Activated CD8-positive, alpha-beta memory T cell treated with anti-CD3 and anti-CD28 coated beads, Interleukin-2, amount 10 ng/mL, durations not matched to agents 7 days and 5 days (primary cell): ENCODE measurements at places on chromosomes 4 and X. TPM values are rescaled to one million over a fixed set of nuclear protein-coding genes. Genes with fewer than 3 reads are reported as not detected.

GRCh38 chr4:70691661-70692060 lies 3.3 kb downstream of the UTP3 start:
- H3K4me3 ChIP-seq, result no peak overlapping the region
- DNase-seq, result no peak
- peaks cover 30% of the 10 kb centered on the region for H3K4me1 ChIP-seq

The UGT2A3 gene
- total RNA-seq, result not detected

DNA sequence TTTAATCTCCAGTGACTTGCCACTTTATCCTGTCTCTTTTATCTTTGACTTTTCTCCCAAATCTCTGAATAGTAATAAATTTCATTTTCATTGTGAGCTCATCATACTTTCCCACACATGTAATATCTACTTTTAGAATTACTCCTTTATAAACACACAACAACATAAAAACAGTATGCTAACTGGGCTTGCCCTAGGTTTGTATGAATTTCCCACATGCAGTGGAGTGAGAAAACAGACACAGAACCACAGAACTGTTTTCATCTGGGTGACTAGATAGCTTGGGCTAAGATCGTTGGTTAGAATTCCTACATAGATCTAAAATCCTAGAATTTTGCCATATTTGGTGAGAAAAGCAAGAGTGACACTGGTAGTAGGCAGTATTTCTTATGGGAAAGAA lies 409.5 kb downstream of the SPRY1 start:
- H3K27me3 ChIP-seq, result peaks cover 5% of the 10 kb centered on the region
- H3K36me3 ChIP-seq, result no peaks in the 10 kb centered on the region
- H3K27ac ChIP-seq, result no peak overlapping the region
- H3K4me3 ChIP-seq, result no peak overlapping the region

GRCh38 chr4:1759818-1760223 lies 33.3 kb upstream of the FGFR3 start:
- no peaks in the 10 kb centered on the region for H3K36me3 ChIP-seq
- H3K4me1 ChIP-seq, result no peaks in the 10 kb centered on the region
- no peak overlapping the region for H3K27ac ChIP-seq
- H3K27me3 ChIP-seq, result peaks cover 10% of the 10 kb centered on the region
- DNase-seq, result no peak
- H3K4me3 ChIP-seq, result no peak overlapping the region

DNA sequence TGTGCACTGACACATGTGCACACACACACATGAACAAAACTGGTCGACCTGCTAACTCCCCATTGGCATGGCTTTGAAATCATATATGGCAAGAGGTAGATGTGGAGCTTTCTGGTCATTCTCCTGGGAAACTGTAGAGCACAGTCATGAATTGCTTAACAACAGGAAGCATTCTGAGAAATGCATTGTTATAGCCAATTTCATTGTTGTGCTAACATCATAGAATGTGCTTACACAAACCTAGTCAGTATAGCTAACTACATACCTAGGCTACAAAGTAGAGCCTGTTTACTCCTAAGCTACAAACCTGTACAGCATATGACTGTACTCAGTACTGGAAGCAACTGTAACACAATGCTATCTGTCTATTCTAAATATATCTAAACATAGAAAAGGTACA lies 134.2 kb upstream of the SH3RF1 start:
- H3K4me1 ChIP-seq, result peaks cover 4% of the 10 kb centered on the region
- H3K27ac ChIP-seq, result no peak overlapping the region
- peaks cover 16% of the 10 kb centered on the region for H3K36me3 ChIP-seq
- H3K27me3 ChIP-seq, result no peaks in the 10 kb centered on the region

DNA sequence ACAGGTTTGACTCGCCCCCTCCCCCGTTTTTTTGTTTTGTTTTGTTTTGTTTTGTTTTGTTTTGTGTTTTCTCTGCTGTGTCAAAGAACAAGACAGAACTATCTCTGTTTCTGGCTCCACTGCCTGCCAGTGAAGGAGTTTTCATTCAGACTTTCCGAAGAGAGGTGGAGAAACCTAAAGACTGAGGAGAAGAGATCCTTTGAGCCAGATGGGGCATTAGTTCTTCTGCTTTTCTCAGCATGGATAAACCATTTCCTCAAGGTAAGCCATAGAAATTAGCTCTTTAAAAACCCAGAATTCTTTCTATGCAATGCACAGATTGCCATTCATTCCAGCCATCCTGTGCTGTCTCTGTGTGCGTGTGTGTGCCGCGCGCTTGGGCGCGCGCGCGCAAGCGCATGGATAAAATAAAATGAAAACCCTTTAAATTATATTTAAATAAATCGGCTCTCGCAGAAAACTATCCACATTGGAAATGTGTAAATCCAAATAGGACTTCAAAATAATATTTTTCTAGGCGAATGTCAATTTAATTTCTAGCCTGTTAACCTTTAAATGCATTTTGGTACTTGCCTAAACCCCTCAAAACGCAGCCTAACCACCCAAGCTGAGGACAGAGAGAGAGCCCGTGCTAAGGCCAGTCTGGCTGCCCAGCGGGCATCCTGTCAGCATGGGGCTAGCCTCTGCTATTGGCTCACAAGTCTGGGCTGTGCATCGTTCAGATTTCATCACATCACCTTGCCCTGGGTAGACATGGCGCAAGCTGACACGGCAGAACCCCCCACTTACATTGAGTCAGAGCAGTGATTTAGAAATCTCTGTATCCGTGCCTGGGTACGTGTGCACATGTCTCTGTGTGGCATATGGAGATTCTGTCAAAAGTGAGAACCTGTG lies 113.0 kb upstream of the VAMP7 start:
- no peak overlapping the region for H3K27ac ChIP-seq
- no peak for DNase-seq
- peak overlapping the region; percentile 61 for H3K4me3 ChIP-seq
- no peaks in the 10 kb centered on the region for H3K36me3 ChIP-seq

The DRP2 gene
- 1.6 TPM for total RNA-seq

The ASMT gene
- total RNA-seq, result 1.2 TPM

The FRYL gene
- 97.3 TPM for total RNA-seq

DNA sequence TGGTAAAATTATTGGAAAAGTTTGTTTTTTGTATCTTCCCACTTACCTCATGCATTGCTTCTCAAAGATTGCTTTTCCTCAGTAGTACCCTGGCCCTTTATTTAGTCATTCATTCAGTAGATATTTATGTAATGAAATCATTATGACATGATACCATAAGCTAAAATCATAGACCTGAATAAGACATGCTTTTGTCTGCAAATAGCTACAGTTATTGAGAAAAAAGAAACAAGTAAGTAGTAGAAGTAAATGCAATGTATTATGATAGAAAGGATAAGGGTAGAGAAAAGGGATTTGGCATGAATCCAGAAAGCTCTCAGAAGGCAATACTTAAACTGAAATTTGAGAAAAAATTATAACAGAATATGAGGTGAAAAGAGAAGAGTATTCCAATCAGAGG lies 352.5 kb downstream of the GPM6A start:
- H3K27me3 ChIP-seq, result no peaks in the 10 kb centered on the region
- no peak overlapping the region for H3K27ac ChIP-seq
- H3K36me3 ChIP-seq, result no peaks in the 10 kb centered on the region
- no peak overlapping the region for H3K4me3 ChIP-seq
- H3K4me1 ChIP-seq, result no peaks in the 10 kb centered on the region
- no peak for DNase-seq

GRCh38 chr4:86961605-86962295 lies 26.9 kb downstream of the AFF1 start:
- no peak for DNase-seq
- H3K27me3 ChIP-seq, result no peaks in the 10 kb centered on the region
- H3K36me3 ChIP-seq, result peaks cover 16% of the 10 kb centered on the region

DNA sequence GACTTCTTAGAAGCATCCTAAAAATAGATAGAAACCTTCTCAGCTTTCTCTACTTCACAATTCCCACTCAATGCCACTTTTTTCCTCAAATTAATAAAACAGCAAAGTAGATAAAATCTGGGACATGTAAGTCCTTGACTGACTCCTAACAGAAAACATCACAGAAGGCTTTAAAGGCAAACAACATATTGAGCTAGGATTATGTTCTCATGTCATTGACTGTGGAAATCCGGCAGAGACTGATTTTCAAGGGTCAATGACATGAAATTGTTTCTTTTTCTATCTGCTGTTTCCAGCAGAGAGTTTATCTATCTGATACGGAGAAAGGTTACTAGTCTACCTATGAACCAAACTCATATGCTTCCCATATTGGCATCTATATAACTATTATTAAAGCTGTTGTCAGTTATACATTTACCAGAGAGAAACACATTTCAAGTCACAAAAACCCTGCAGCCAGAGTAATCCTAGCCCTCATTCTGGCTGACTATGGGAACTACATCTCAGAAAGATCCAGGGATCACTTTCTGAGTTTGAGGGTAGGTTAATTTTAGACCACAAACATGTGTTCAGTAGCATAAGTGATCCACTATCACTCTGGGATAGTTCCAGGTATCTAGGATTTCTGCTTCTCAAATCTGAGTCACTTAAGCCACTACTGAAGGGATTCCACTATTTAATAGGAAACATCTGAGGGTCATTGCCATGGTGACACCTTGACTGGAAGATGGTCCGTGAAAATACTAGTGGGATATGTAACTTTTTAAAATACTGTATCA lies 147.6 kb downstream of the PPP3CA start:
- H3K4me3 ChIP-seq, result no peak overlapping the region
- peaks cover 14% of the 10 kb centered on the region for H3K36me3 ChIP-seq
- no peak for DNase-seq
- no peak overlapping the region for H3K27ac ChIP-seq
- H3K27me3 ChIP-seq, result no peaks in the 10 kb centered on the region

GRCh38 chr4:37793562-37793961 lies 32.9 kb upstream of the PGM2 start:
- no peak for DNase-seq
- H3K27me3 ChIP-seq, result peaks cover 38% of the 10 kb centered on the region
- H3K27ac ChIP-seq, result no peak overlapping the region
- no peaks in the 10 kb centered on the region for H3K36me3 ChIP-seq

- H3K27ac ChIP-seq, result no peak overlapping the region
- H3K36me3 ChIP-seq, result no peaks in the 10 kb centered on the region
- peak; percentile 12 for DNase-seq
- no peak overlapping the region for H3K4me3 ChIP-seq
These were observed 49.3 kb upstream of the HMX1 start for GRCh38 chr4:8920969-8921368.

- no peaks in the 10 kb centered on the region for H3K36me3 ChIP-seq
- no peaks in the 10 kb centered on the region for H3K4me1 ChIP-seq
- no peak overlapping the region for H3K4me3 ChIP-seq
These were observed 327.1 kb downstream of the PAPSS1 start for GRCh38 chr4:107392951-107393350.

- no peak for DNase-seq
- no peaks in the 10 kb centered on the region for H3K36me3 ChIP-seq
- H3K4me1 ChIP-seq, result peaks cover 13% of the 10 kb centered on the region
These were observed 10.5 kb downstream of the TBC1D19 start for GRCh38 chr4:26594371-26594770.

The PHKA1 gene
- 4.9 TPM for total RNA-seq

GRCh38 chr4:118398226-118399090 lies 45.7 kb upstream of the PRSS12 start:
- DNase-seq, result no peak
- H3K27me3 ChIP-seq, result peaks cover 16% of the 10 kb centered on the region
- H3K27ac ChIP-seq, result no peak overlapping the region
- H3K4me1 ChIP-seq, result peaks cover 15% of the 10 kb centered on the region

The SLITRK2 gene
- not detected for total RNA-seq

DNA sequence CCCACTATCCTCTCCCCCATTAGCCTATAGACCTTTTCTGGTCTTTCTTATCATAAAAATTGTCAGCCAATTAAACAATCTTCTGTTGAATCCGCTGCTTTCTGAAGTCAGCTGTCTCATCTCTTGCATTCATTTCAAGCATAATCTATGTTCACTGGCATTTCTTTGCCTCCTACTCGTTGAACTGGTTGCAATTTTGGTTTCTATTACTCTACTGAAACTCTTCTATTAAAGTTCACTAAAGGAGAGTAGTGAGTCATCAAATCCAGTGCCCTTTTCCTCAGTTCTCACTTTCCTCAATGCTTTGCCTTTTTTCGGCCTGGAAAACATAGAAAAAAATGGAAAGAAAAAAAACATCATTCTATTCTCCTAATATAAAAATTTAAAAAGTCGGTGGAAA lies 23.9 kb upstream of the CXCL13 start:
- H3K36me3 ChIP-seq, result peaks cover 1% of the 10 kb centered on the region
- H3K27me3 ChIP-seq, result peaks cover 24% of the 10 kb centered on the region
- H3K27ac ChIP-seq, result peak overlapping the region; percentile 31
- no peak overlapping the region for H3K4me3 ChIP-seq
- DNase-seq, result no peak
- peaks cover 23% of the 10 kb centered on the region for H3K4me1 ChIP-seq

DNA sequence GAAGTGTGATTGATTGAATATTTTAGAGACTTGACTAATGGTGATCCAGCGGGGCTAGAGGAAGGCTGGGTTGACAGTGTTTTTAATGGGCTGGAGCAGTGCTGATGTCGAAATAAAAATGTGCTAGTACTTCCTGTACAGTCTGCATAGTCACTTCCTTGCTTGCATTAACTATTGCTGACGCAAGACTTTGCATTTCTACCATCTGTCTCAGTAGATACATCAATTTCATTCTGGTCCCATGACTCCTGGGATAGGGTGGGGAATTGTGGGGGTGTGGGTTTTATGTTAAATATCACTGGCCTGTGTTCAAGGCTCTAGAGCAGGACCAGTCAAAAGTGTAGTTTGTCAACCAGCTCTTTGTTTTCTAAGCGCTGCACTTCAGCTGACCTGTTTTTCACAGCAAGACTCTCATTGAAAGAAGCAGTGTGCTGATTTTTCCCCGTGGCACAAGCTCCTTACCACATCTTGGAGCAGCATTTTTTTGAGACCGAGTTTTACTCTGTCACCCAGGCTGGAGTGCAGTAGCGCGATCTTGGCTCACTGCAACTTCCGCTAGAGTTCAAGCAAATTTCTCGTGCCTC lies 35.2 kb upstream of the PHEX start:
- peaks cover 27% of the 10 kb centered on the region for H3K36me3 ChIP-seq
- no peak for DNase-seq
- no peaks in the 10 kb centered on the region for H3K27me3 ChIP-seq

DNA sequence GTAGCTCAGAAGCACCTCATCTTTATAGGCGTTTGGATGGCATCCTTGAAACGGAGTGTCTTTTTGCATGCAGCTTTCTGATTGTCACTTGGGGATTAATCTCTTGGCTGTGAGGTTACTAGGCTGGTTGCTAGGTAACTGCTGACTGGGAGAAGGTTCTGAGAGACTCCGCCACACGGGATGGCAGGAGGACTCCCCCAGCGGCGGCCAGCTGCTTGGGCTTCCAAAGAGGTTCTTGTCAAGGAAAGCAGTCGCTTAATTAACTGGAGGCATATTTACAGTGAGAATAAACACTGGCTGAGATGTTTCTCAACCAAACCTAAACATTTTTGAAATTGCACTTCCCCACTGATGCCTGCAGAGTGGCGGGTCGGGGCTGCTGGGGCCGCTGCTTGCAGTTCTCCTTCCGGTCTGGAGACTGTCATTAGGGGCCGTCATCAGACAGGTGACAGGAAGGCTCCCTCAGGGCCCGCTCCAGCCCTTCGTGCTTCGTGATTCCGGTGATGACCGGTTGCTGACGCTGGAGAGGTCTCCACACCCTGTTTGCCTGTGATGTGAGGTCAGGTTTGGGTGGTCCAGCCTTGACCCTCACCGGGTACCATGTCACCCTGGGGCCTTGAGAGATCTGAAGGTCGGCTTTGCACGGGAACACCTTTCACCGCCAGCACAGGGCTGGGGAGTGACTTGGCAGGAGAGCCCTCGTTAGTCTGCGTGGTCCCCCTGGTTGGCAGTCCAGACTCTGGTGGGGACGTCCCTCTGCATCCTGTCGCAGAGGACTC lies 9.1 kb downstream of the NSG1 start:
- no peak for DNase-seq
- H3K27ac ChIP-seq, result no peak overlapping the region
- peaks cover 2% of the 10 kb centered on the region for H3K36me3 ChIP-seq
- no peaks in the 10 kb centered on the region for H3K27me3 ChIP-seq
- no peaks in the 10 kb centered on the region for H3K4me1 ChIP-seq

- H3K4me1 ChIP-seq, result no peaks in the 10 kb centered on the region
- H3K27me3 ChIP-seq, result no peaks in the 10 kb centered on the region
- no peak overlapping the region for H3K27ac ChIP-seq
- no peaks in the 10 kb centered on the region for H3K36me3 ChIP-seq
- no peak overlapping the region for H3K4me3 ChIP-seq
These were observed 1.5 kb downstream of the ALAS2 start for GRCh38 chrX:55029291-55029690.
